H4 (cell line): ENCODE measurements at places on chromosomes 2 and 18.

- DNase-seq = peak; percentile 63
Observed at GRCh38 chr2:65430603-65431420, 1.6 kb downstream of the SPRED2 start.

DNA sequence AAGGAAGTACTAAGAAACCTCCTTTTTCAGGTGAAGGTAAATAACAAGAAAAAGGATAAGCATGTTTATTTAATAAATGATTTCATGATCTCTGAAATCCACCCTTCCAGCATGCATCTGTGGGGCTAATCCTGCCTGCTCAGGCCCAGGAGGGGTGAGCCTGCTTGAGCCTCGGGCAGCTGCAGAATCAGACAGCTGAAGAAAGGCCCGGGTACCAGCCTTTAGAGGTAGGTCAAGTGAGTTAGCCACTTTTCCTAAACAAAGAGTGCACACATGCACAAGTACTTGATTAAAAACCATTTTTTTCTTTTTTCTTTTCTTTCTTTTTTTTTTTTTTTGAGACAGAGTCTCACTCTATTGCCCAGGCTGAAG, 25.7 kb upstream of the FZD7 start:
- no peak for DNase-seq

- DNase-seq = no peak
Observed at GRCh38 chr2:11050565-11050964, 104.7 kb upstream of the SLC66A3 start.

DNA sequence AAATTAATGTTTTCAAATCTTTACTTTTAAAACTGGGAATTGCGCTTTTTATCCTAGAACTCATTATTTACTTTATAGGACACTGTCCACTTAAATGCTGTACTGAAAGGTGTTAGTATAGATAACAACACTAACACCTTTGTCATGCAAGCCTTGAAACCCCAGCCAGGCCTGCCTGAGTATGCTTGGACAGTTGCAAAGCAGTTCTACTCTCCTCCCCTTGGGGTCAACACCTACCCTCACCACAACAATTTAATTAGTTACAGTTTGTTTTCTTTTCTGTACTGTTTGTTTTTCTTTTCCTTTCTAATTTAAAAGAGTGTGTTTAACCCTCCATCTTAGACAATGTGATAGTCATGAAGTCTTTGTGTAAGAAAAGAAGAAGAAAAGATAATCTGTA, 18.9 kb upstream of the FAM98A start:
- no peak for DNase-seq

- no peak for DNase-seq
Observed at GRCh38 chr2:104812286-104812685, 41.6 kb upstream of the POU3F3 start.

DNA sequence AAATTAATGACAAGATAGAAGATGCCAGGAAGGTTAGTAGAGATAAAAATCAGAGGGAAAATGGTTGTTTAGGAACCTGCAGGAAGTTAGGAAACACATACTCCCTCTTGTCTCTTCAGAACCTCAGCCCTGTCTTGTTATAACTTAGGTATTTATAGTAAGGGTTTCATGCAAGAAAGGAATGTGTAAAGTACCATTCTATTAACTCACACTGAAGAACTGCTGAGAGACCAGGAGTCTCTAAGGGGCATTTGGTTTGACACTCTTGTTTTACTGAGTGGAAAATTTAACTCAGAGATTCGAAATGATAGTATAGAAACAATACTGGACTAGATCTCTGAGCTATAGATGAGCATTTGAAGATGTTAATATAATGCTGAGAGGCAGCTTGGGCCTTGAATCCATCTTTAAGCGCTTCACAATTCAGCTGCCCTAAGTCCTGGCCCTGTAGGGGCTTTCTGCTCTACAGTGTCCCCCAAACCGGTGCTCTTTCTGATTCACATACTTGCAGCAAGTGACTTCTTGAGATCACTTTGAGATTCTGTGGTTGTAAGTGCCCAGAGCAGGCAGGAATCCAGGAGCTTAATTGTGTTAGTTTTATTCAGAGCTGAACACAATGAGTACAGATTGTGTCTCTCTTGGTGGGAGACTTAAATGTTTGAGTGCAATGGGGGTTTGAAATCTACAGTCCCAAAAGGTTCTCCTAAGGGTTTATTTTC, 235.0 kb upstream of the RGPD4 start:
- no peak for DNase-seq

DNA sequence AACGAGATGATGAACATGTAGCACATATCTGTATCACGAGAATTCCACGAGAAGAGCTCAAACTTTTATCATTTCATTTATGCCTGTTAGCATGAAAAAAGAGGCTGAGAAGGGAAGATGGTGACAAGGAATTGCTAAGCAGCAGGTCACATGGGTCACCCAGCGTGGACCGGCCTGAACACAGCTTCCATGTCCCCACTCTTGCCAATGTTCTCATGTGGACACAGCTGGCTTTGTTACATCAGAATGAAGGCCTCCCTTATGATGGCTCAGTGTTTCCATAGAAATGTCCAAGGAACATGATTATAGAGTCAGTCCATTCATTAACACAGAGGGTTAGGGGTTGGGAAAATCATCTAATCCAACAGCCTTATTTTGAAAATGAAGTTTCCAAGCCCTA, 215.4 kb downstream of the CMPK2 start:
- no peak for DNase-seq

DNA sequence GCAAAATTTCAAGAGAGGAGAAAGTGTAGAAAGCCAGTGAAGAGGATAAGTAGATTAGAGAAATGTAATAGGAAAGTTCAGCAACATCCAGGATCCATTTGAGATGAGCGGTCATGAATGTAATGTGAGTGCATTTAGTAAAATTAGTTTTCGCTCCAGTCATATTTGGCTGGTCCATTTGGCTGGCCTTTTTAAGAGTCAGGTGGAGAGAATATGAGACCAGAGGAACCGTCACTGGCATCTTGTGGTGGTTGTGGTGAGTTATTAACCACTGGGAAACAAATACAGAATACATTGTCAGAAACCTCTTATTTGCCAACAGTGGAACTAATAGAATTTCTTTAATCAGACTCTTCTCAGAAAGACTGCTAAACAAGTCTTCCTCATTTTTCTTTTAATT, 1064.3 kb upstream of the CDH2 start:
- DNase-seq = no peak

- no peak for DNase-seq
Observed at GRCh38 chr18:63603772-63604171, 16.6 kb downstream of the SERPINB13 start.

- no peak for DNase-seq
Observed at GRCh38 chr2:49129034-49129433, 25.3 kb downstream of the FSHR start.

- DNase-seq = no peak
Observed at GRCh38 chr2:112891385-112891831, 19.6 kb upstream of the IL37 start.

DNA sequence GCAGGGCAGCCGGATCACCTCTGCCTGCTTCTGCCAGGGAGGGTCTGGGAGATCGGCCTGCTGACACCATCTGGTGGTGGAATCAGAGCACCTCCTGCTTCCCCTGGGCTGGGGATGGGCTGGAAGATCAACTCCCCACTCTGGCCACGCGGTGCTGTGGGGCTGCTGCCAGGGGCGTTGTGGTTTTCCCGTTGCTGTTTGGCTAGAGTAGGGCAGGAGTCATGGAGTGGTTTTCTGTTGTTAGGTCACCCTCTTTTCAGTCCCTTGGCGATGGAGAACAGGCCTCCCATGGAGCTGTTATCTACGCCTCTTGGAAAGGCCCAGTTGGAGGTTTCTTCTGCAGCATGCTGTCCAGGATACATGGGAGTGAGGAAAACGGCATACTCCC, 15.2 kb downstream of the BCL2L11 start:
- peak; percentile 71 for DNase-seq
